Caco-2 (cell line): ENCODE measurements at places on chromosomes 7 and 10.

- no peak for DNase-seq
- no peak overlapping the region for H3K4me3 ChIP-seq
- H3K27ac ChIP-seq: no peak overlapping the region
- no peaks in the 10 kb centered on the region for H3K4me1 ChIP-seq
- no peaks in the 10 kb centered on the region for H3K27me3 ChIP-seq
Observed at GRCh38 chr7:111081546-111082267, 9.2 kb upstream of the LRRN3 start.

DNA sequence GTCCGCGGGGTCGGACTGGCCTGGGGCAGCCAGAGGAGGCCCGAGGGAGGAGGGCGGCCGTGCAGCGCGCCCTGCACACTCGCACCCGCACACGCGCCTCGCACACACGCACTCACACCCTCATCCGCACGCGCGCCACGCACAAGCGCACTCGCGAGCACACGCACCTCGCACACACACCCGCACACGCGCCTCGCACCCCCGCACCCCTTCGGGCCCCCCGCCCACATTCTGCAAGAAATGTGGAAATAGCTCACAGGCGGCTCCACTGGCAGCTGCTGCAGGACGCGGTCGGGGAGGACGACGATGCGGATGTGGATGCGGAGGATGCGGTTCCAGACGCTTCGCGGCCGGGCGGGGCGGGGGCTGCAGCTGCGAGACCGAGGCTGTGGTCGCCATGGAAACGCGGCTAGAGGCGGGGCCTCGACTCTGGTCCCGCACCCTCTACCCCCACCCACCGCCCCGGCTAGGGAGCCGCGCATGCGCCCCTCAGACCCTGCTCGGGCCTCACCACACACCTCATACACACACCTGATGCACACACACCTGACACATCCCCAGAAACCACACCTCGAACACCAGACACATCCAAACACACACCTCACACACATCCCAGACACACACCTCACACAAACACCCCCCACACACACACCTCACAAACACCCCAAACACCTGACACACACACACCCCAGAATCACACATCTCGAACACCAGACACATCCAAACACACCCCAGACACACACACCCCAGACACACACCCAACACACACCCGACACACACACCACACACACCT, at the start of gene CALY:
Gene CALY (minus strand): TSS at position 320 of the 793 bp plus-strand sequence. CDS start 7,907 bp downstream, outside the sequence.
- H3K27me3 ChIP-seq: peaks cover 7% of the 10 kb centered on the region
- peak within 1 kb of the TSS; percentile 31 for H3K4me3 ChIP-seq
- peaks cover 22% of the 10 kb centered on the region for H3K4me1 ChIP-seq
- DNase-seq: peak; percentile 80
- no peaks in the 10 kb centered on the region for H3K36me3 ChIP-seq

- no peak overlapping the region for H3K4me3 ChIP-seq
- peaks cover 12% of the 10 kb centered on the region for H3K4me1 ChIP-seq
- no peaks in the 10 kb centered on the region for H3K36me3 ChIP-seq
- no peaks in the 10 kb centered on the region for H3K27me3 ChIP-seq
Observed at GRCh38 chr10:119693262-119693957, 32.4 kb upstream of the INPP5F start.

- no peak overlapping the region for H3K27ac ChIP-seq
- H3K27me3 ChIP-seq: no peaks in the 10 kb centered on the region
- no peaks in the 10 kb centered on the region for H3K36me3 ChIP-seq
Observed at GRCh38 chr10:97724341-97724941, 10.9 kb downstream of the MARVELD1 start.

GRCh38 chr7:107564553-107565298, 955 bp downstream of the DUS4L start:
- H3K36me3 ChIP-seq: no peaks in the 10 kb centered on the region; the same call in 1 of the 2 replicates
- H3K27me3 ChIP-seq: no peaks in the 10 kb centered on the region
- H3K4me1 ChIP-seq: peaks cover 7% of the 10 kb centered on the region
- peak overlapping the region; percentile 95 for H3K27ac ChIP-seq
- H3K4me3 ChIP-seq: peak overlapping the region; percentile 85
- DNase-seq: no peak

DNA sequence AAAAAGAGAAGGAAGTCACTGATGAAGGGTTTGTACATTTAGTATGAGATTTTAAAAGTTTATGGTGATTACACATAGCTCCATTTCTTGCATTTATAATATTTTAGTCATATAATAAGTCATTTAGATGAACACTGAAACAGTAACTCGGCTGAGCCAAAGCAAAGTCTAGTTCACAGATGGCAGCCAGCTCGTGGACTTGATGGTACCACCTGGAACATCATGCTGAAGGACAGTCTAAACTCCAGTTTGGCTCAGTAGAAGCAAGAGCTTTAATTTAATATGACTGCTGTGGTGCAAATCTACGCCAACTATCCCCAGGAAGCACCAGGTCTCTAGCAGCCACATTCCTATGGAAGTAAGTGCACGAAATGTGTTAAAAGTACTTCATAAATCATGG, 16.4 kb downstream of the SRI start:
- H3K27ac ChIP-seq: no peak overlapping the region
- H3K4me3 ChIP-seq: no peak overlapping the region
- no peaks in the 10 kb centered on the region for H3K27me3 ChIP-seq
- no peaks in the 10 kb centered on the region for H3K4me1 ChIP-seq
- H3K36me3 ChIP-seq: no peaks in the 10 kb centered on the region; the same call in 1 of the 2 replicates

DNA sequence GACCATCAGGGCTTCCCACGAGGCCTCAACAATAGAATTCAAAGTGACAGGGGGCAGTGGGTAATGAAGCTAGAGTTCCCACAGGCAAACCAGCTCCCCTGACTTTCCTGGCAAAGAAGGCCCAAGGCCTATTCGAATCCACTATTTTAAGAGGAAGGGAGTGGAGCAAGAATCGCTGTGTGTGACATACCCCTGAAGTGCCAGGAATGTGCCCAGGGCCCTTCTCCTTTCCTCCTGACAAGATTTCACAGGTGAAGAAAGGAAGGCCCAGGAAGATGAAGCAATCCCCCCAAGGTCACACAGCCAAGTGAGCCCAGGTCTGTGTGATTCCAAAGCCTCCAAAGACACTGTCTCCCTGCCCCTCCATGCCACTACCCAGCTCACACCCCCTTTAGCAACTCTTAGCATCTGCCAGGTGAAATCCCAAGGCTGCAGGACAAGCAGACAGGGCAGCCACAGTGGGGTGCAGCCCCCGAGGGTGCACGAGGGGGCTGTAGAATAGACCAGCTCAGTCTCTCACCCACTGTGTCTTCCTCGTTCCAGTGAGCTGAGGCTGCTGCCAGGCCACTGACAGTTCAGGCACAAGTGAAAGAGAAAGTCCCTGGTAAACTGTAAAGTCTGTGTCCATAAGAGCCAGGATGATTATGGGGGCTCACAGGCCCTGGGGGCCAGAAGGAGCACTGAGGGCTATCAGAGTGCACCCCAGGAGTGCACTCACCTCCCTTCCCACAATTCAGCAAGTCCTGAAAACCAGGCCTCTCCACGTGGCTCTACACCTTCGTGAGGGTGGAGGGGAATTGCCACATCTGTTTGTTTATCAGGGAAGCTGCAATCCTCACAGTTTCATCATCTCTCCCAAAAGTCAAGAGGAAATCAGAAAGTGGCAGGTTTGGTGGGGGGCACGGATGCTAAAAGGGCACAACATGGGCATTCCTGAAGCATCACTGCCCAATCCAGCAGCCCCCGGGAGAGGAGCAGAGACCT, 70.8 kb upstream of the ZMIZ1 start:
- H3K27me3 ChIP-seq: no peaks in the 10 kb centered on the region
- H3K4me3 ChIP-seq: no peak overlapping the region
- H3K36me3 ChIP-seq: no peaks in the 10 kb centered on the region
- H3K4me1 ChIP-seq: no peaks in the 10 kb centered on the region

DNA sequence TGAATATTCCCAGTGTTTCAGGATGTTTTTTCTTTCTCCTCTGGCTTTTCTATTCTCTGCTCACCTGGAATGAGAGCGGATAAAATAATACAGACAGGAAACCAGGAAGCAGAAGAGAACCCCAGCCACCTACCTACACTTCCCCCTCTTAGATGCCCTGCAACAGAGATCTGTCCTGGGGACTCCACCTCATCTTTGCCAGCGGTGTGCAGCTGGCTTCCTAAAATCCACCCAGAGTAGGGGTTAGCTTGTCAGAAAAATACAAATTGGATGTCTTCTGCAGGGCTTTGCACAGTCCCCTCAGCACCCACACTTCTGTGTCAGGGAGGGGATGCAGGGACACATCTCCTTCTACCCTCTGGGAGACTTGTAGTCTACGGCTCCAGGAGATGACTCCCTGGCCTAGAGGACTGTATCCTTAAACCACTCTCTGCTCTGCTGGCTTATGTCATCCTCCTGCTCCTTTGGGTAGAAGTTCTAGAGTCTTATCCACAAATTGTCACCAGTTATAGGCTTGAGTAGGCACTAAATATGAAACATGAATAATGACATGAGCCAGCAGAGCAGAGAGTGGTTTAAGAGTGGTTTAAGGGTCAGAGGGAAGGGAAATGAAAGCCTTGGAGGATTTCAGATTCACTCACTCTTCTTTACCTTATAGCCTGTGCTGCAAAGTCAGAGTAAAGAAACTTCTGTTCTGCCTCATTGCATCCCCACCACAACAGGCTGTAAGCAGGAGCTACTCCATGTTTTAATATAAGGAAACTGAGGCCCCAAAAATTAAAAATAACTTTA, 749.4 kb downstream of the AUTS2 start:
- H3K4me3 ChIP-seq: no peak overlapping the region
- H3K27me3 ChIP-seq: no peaks in the 10 kb centered on the region
- DNase-seq: no peak
- H3K27ac ChIP-seq: no peak overlapping the region

- H3K36me3 ChIP-seq: no peaks in the 10 kb centered on the region
- no peak for DNase-seq
- H3K4me1 ChIP-seq: no peaks in the 10 kb centered on the region
- no peak overlapping the region for H3K4me3 ChIP-seq
Observed at GRCh38 chr7:21999896-22000295, 54.2 kb upstream of the CDCA7L start.

DNA sequence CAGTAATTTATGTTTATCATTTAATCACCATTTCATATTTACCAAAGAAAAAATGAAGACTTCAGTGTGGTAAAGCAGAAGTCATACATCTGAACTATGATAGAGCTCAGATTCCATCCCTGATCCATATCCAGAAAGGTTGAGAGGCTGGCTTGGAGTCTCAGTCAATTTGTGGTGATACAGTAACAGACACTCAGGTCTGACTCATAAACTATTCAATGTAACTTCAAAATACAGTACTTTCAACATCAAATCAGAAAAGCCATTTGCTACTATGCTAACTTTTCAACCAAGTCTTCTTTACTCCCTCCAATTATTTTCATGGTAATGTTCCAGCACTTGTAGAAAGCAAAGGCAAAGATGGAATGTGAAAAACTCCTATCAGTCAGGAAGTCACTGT, 190.4 kb downstream of the HDAC9 start:
- no peak overlapping the region for H3K27ac ChIP-seq
- no peak overlapping the region for H3K4me3 ChIP-seq
- no peaks in the 10 kb centered on the region for H3K27me3 ChIP-seq
- DNase-seq: no peak

GRCh38 chr7:132636581-132636980, 60.3 kb upstream of the PLXNA4 start:
- no peaks in the 10 kb centered on the region for H3K27me3 ChIP-seq
- no peak overlapping the region for H3K27ac ChIP-seq
- H3K36me3 ChIP-seq: no peaks in the 10 kb centered on the region

DNA sequence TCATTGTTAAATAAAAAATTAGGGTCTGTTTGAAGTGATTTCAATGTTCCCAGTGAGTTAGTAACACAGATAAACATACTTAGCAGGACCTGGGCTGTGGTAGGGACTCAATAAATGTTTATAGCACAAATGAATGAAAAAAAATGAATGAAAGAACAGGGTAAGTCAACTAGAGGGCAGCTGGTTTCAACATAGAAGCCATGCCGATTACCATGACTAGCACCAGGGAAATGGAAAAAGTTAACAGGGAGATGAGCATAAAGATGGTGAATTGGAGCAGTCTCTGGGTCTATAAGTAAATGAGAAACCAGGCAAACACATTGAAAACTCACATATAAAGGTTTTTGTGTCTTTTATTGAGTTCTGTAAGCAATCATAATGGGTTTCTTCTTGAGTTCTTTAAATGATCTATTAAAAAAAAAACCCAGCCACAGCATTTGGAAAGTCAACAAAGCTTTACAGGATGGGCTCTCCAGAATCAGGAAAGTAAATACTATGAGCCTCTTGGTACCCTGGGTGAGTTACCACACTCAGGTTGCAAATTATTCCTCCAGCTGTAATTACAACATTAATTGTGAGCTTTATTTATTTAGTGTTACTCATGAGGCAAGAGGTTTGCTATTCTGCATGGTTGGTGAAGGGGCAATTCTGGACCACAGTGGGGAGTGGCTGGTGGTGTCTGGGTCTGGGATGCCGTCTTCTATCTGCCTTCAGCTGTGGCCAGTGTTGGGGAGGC, 46.1 kb upstream of the MTPN start:
- H3K36me3 ChIP-seq: no peaks in the 10 kb centered on the region
- DNase-seq: no peak
- H3K27me3 ChIP-seq: no peaks in the 10 kb centered on the region

GRCh38 chr10:97175586-97175985, 10.2 kb downstream of the SLIT1 start:
- H3K36me3 ChIP-seq: no peaks in the 10 kb centered on the region
- no peak for DNase-seq
- no peak overlapping the region for H3K27ac ChIP-seq
